ENCODE measurements at places on chromosomes 16 and 17.

- DNase-seq, result peak; percentile 27
Observed at GRCh38 chr16:46972429-46973206, 856 bp downstream of the DNAJA2 start.

GRCh38 chr16:71631776-71632175 lies 5.8 kb downstream of the MARVELD3 start:
- DNase-seq, result no peak

DNA sequence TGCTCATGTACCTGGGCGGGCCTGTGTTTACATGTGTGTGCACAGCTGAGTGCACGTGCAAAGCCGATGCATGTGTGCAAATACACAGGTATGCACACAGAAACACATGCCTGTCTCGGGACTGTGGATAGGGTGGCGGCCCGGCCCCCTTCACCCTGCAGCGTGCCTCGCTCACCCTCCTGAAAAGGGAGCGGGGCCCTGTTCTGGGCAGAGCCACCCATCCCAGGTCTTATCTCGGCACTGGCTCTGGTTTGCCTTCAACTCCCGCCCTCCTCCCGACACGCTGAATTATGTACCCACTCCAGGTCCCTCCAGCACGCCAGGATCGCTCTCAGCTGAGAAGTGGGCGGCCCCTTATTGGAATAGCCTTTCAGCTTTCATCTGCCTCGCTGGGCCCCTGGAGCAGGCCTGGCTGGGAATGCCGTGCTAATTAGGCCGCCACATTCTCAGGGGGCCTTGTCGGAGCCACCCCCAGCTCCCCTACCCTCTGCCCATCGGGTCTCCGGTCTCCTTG lies 77.8 kb downstream of the RTN4RL1 start:
- DNase-seq, result no peak

DNA sequence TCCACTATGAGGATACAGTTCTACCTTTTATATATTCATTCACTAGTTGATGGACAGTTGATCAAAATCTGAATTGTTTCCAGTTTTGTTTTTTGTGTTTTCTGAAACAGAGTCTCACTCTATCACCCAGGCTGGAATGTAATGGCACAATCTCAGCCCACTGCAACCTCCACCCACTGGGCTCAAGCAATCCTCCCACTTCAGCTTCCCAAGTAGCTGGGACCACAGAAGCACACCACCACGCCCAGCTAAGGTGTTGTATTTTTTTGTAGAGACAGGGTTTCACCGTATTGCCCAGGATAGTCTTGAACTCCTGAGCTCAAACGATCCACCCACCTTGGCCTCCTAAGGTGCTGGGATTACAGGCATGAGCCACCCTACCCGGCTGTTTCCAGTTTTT lies 21.0 kb downstream of the LSM12 start:
- no peak for DNase-seq

DNA sequence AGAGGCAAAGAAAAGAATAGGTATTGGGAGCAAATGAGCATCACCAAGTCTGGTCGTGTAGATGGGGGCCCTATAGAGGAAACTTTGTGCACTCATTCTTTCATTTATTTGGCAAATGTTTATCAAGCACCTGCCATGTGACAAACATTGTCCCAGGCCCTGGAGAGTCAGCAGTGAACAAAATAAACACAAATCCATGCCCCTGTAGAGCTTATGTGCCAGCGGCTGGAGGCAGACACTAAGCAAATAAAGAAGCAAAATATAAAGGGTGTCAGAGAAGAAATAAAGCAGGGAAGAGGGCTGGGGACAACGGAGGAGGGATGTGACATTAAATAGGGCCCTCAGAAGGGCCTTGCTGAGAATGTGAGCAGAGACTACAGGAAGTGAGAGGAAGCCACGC lies 45.5 kb downstream of the KATNIP start:
- DNase-seq, result no peak

GRCh38 chr16:82464187-82464586 lies 162.6 kb upstream of the CDH13 start:
- no peak for DNase-seq

DNA sequence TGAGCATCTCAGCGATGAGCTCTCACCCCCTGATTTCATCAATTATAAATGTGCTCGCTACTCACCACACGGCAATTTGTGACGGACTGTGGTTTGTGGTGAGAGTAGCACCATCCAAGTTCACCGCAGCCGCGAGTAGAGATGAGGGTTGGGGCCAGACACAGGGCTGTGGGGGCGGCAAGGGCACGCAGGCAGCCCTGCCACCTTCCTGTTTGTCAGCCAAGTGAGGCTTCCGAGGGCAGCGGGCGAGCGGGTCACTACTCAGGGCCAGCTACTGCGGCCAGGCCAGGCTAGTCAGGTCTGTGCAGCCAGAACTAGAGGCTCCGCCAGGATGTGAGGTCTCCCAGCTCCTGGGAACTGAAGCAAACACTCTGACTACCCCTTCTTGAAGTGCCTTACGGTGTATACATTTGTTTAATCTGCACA lies 39.6 kb upstream of the MEOX1 start:
- DNase-seq, result peak; percentile 68

DNA sequence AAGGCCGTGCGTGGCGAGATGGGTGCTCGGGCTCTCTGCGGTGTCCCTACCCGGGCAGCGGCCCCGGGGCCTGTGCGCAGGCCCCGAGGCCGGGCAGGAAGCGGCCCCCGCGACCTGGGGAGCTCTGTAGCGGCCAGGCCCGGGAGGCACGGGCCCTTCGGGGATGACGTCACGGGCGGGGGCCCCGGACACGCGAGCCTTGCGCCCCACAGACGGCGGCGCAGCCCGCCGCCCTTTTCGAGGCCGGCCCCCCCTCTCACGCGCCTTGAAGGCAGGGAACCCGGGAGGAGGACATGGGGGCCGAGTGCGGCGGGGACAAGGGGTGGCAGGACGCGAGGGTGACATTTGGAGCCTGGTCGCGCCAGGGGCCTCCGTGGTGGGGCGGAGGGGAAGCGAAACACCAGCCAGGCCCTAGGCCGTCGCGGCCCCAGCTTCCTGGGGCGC lies 1.1 kb downstream of the RAI1 start:
- DNase-seq, result peak; percentile 72
